ENCODE measurements at places on chromosomes 16 and 17.

- DNase-seq: peak; percentile 25
Measured at GRCh38 chr16:14301169-14302030, 230.3 kb downstream of the MRTFB start.

DNA sequence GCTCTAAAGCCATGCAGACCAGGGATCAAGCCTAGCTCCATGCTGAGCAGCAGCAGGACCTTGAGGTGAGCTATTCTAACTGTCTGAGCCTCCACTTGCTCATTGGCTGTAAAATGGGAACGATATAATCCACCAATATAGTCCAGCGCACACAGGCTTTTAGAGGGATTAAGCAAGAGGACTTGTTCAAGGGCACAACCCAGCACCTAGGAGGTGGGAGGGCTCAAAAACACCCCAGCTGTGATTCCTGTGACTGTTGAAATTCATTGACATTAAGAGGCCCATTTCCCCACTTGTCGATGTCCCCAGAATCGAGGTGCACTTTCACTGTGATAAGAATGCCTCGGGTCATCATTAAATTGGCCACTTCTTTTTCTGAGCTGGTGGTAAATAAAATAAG lies 4.1 kb downstream of the USH1G start:
- DNase-seq: no peak

- DNase-seq: peak; percentile 49
Measured at GRCh38 chr17:32914181-32914580, 13.8 kb upstream of the TMEM98 start.

DNA sequence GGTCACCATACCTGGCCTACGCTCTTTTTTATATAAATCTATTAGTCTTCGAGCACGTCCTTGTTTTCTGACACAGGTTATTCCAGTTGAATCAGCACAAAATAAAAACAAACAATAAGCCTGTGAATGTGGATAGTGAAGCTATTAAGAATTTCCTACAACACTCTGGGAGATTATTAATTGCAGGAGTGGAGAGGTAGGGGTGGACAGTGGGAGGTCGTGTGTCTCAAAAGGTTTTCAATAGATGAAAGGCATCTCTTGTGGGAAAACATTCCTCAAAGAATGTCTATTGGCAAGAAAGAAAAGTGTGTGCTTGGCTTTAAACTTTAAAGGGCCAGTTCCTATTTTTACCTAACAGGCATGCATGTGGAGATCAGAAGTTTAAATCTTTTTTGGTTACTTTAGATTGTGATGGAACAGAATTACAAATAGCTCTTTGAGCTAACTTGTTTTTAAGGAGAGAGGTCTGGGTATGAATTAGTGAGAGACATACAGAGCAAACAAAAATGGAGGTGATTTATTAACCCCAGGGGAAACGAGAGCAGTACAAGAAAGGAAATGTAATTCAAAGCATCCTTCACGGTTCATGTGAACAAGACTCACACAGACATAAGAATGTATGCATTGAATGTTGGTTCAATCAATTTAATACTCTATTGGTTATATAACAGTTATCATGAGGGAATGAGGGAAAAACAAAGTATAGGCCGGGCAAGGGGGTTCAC lies 9.0 kb downstream of the SMYD4 start:
- no peak for DNase-seq

DNA sequence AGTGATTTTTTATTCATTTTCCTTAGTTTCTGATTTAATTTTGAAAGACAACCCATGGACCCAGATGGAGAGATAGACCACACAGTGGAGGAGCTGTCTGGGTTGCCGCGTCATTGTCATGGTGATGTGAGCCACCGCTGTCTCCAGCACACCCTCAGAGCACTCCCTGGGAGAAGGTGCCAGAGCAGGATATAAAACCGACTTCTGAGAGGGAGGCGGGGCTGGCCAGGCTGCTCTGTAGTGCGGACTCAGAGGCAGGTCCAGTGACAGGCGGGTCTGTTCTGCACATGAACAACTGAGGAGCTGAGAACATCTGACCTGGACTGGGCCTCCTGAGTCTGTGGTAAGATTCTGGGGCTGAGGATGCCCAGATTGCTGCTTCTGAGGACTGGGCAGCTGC lies 216.3 kb upstream of the NLRP1 start:
- DNase-seq: no peak

DNA sequence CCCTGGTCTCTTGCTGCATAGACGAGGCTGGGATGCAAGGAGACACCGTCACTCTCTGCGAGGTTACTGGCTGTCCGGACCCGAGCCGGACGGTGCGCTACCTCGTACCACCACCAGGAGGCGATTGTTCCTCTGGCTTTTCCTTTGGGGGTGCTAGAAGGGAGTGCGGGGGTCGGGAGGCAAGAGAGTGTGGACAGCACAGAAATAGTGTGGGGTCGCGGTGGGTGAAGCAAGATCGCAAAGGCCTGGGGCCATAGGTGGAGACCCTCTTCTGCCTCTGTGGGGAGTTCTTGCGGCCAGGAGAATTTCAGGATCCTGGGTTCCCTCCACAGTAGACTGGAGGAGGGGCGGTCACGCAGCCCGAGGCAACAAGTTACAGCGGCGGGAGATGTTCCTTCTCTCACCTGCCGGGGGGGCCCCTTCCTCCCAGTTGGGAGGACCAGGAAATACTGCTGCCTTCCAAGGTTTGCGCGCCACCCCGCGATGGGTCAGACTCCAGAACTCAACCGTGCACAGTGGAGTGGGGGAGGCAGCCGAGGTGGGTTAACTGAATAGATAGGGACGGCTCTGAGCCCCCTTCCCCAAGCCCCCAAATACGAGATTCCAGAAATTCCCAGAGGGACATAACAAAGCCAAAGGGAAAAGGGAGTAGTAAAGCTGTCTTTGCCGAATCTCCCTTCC lies 6.9 kb downstream of the PHOSPHO1 start:
- DNase-seq: peak; percentile 88

All from activated T-cell treated with anti-CD3 and anti-CD28 coated beads, Interleukin-2, amount 50 U/mL, for 48 hours (primary cell).